ENCODE measurements at places on chromosomes 7 and 10.

DNA sequence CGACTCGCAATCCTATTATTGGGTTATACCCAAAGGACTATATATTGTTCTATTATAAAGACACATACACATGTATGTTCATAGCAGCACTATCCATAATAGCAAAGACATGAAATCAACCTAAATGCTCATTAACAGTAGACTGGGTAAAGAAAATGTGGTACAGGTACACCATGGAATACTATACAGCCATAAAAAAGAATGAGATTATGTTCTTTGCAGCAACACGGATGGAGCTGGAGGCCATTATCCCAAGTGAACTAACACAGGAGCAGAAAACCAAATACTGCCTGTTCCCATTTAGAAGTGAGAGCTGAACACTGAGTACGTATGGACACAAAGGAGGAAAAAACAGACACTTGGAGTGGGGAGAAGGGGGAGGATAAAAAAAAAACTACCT lies 536.8 kb upstream of the DPP6 start:
- DNase-seq: no peak

DNA sequence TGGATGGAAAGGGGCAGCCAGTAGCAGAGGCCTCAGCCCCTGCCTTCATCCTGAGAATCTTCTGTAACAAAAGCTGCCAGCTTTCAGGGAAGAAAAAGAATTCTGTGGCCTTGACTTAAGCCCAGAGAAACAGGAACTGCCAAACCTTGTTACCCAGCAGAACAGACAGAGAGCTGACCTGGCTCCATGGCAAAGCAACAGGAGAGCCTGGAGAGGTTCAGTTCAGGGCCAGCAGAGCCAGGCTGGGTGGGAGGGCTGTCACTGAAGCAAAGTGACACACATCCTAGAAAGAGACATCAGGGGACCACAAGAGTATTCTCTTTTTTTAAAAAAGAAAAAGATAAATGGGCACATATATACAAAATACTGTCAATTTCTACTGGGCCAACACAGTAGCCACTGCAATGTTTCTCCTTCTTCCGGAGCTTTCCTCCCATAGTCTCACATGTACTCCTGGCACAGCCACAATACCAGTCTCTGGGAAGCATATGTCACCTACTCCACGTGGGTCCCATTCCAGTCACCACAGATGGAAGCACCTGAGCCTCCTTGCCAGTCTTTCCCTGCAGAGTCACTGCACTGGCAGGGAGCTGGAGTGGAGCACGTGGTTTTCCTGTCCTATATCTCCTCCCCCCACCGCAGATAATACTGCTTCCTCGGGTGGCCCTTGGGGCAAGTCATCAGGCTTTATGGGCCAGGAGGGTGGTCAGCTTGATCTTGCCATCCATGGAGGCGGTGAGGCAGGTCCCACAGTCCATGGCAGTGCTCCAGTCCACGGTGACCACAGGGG lies 15.2 kb upstream of the CYREN start:
- peak; percentile 59 for DNase-seq

- no peak for DNase-seq
Measured at GRCh38 chr7:78125884-78126283, 327.3 kb downstream of the PHTF2 start.

GRCh38 chr7:41113719-41114118 lies 589.2 kb downstream of the INHBA start:
- DNase-seq: no peak

GRCh38 chr7:16015981-16016380 lies 329.5 kb upstream of the MEOX2 start:
- DNase-seq: no peak

DNA sequence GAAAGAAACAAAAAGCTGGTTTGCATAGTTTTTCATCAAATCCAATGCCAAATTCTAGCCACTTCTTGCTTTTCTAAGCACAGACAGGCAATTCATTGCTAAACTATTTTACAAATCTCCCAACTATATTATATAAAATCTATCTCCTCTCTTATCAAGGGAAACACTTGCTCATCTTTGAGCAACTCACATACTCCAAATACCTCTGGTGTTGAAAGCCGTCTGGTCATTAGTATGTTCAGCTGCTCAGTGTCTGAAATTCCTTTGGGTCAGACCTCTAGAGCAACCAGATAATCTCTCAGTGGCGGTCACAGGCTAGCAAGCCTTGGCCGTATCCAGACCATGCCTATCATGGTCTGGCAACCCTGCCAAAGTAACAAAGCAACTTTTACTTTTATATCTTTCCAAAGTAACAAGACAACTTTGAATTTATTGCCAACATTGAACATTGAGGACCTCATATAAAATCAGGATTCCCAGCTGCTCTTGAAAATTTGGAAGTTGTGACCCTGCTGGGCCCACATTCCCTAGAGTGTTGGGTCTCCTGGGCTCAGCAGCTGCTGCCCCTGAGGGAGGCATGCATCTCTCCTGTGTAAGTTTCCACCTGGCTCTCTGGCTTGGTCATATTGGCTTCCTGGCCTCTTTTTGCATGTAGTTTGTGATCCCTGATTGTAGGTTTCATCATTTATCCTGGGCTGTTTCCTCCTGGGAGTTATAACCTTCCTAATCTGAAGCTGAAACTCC lies 56.8 kb upstream of the LANCL2 start:
- no peak for DNase-seq

- DNase-seq: no peak
Measured at GRCh38 chr7:104625956-104626355, 297.6 kb downstream of the LHFPL3 start.

DNA sequence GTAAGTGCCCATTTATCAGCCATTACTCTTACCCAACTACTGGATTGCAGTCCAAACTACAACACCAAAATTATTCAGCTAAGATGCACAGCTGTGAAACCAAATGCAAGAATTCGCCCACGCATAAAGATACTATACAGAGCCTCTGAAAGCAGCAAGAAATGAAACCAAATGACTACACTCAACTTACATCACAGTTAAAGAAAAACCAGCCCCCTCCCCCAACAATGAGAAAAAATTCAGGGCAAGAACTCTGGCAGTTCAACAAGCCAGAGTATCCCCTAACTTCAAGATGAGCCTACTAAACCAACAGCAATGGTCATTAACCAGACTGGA lies 209.1 kb upstream of the VWC2 start:
- no peak for DNase-seq

Measured in activated effector memory CD4-positive, alpha-beta T cell treated with anti-CD3 and anti-CD28 coated beads, Interleukin-2, amount 50 U/mL, for 16 hours (primary cell).